Astrocyte of the hippocampus (primary cell): ENCODE measurements at places on chromosomes 7 and 10.
A peak's percentile ranks its signal among the peaks of the same experiment; 100 is the strongest.

GRCh38 chr7:632831-633210 is 93.7 kb upstream of the DNAAF5 start:
- DNase-seq = no peak

DNA sequence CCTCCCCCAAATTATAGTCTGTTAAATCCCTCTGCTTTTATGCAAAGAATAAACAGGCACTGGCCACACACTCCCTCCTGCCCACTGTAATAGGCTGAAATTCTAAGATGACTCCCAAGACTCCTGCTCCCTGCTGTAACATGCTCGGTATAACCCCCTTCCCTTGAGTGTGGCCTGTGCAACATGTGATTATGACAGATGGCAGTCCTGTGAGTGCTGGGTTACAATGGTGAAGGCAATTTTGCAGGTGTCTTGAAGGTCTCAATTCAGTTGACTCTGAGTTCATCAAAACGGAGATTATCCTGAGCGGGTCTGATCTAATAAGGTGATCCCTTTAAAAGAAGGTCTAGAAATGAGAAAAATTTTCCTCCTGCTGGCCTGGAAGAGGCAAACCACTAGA is 55.9 kb downstream of the CREB3L2 start:
- DNase-seq = no peak

DNA sequence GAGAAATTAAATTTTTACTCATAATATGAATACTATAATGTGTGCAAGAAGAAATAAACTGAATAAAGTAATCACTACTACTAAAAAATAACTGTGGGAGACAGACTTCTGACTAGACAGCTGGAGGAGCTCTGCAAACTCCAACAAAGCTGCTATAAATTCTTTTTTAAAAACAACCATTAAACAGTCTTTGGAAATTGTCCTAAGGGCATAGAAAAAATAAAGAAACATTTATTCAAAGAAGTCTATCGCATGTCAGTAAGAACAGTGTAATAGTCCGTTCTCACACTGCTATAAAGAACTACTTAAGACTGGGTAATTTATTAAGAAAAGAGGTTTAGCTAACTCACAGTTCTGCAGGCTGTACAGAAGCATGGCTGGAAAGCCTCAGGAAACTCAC is 56.0 kb downstream of the ZPBP start:
- no peak for DNase-seq

DNA sequence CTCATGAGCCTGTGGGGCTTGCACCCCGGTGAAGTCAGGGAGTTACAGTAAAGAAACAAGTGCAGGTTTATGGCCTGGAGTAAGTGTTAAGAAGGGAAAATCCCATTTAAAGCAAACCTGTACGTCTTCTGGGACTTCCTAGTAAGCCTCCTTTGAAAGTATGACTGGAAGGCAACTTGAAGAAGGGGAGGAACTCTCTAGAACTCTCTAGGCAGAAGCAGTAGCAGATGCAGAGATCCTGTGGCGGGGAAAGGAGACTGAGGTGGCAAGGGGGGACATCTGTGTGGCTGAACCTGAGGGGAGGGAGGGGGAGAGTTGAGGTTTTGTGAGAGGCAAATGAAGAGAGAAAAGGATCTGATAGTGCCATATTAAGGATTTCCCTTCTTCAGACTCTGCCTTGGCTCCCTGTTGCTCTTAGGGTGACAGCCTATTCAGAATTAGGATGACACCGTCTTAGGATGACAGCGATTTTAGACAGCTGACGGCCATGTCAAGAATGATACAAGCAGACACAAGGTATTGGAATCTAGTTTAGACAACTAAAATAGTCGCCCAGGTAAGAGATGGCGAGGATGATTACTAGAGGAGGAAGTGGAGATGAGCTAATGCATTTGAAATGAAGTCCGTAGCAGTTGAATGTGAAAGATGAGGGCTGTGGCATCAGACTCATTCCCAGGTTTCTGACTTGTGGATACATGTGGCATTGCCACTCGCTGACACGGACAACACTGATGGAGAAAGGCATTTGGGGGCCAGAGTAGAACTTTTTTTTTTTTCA is 29.0 kb downstream of the CUL1 start:
- no peak for DNase-seq

DNA sequence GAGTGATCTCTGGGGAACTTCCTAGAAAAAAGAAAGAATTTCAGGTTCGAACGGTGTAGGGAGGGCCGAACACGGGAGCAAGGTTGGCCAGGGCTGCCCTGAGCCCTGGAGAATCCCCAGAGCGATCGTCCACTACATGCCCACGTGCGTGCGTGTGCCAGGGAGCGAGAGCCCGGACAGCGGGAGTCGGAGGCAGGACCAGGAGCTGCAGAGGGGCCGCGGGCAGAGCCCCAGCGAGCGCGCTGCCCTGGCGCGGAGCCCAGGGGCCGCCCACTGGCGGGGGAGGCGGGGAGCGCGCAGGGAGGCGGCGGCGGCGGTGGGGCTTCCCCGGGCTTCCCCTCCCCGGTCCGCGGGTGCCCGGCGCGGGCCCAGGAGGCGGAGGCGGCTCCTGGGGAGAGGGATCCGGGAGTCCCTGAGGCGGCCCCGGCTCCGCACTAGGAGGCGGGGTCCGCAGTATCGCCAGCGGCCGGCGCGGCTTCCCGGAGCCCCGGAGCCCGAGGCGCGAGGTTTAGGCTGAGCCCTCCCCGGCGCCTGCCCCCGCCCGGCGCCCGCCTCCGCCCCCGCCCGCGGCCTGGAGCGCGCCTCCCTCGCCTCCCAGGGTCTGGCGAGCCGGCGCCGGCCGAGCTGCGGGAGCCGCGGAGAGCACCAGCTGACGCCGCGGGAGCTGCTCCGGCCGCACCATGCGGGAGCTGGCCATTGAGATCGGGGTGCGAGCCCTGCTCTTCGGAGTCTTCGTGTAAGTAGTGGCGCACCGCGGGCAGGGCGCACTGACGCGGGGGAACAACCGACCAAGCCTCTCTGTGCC is at the start of gene PLPP4:
PLPP4 (plus strand) TSS at position 602 of the 805 bp plus-strand sequence; CDS start at position 681, 79 bp downstream.
- DNase-seq = peak; percentile 91

DNA sequence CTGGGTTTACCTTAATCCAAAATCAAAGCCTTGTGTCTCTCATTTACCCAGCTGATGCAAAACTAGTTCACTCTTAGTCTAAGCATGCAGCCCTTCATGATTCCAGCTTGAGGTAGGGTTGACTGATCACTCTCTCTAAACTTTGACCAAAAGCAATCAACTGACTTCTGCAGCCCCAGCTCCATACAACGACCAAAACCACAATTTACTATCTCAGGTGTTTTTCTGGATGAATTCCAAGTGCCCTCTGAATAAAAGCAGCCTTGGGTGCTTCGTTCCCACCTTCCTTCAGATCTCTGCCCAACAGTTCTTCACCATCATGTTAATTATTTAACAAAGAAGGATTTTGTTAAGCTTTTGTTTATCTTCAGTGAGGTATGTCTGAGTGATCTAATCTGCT is 62.6 kb downstream of the CCDC6 start:
- DNase-seq = no peak

GRCh38 chr7:26087321-26088091 is 64.5 kb upstream of the NFE2L3 start:
- DNase-seq = no peak

DNA sequence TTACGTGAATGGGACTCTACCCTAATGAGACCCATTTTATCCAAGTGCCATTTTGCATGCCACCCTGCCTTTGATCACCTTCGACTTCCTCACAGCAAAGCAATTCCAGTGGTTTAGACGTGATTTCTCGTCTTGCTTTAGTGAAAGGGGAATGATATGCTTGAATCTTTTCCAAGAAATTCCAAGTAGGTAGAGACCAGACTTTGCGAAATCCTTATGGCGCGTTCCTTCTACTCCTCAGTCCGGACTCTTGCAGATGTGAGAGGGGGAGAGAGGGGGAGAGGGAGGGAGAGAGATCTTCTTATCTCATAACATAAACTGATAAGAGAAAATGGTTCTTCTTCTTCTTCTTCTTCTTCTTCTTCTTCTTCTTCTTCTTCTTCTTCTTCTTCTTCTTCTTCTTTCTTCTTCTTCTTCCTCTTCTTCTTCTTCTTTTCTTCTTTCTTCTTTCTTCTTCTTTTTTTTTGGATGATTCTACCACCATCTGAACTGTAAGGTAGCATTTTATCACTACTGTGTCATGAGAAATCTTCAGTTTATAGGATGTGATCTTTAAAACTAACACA is 883 bp downstream of the SPAG6 start:
- no peak for DNase-seq

DNA sequence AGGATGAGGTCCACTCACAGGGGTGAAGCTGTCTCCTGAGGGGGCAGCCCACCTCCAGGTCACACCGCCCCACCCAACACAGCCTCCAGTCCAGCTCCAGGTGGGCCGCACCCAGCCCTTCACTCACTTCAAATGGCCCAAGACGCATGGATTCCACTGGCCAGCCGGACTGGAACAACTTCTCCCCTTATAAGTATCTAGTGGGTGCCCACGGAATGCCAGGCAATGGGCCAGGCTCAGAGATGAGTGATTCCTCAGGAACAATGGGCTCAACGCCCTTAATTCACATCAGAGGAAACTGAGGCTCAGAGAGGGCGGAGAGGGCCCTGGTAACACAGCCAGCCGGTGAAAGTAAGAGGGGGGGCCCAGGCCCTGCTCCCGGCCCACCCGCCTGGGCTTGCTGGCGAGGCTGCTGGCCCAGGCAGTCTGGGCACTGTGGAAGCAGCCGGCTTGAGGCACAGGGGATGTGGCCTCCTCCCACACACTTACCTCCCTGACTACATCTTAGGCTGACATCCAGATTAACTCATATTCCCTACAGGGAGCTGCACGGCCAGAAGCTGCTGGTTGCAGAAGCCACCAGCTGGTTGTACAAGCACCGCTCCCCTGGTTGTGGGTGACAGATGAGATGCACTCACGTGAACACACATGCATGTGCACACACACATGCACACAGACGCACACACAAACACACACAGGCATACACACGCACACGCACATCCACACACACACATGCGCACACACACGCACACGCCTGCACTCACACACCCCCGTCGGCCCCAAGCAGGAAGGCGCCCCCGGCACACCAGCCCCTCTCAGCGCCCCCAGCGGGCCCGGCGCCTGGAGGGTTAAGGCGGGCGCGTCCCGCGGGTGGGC is 1.0 kb upstream of the FAM20C start:
- peak; percentile 89 for DNase-seq

DNA sequence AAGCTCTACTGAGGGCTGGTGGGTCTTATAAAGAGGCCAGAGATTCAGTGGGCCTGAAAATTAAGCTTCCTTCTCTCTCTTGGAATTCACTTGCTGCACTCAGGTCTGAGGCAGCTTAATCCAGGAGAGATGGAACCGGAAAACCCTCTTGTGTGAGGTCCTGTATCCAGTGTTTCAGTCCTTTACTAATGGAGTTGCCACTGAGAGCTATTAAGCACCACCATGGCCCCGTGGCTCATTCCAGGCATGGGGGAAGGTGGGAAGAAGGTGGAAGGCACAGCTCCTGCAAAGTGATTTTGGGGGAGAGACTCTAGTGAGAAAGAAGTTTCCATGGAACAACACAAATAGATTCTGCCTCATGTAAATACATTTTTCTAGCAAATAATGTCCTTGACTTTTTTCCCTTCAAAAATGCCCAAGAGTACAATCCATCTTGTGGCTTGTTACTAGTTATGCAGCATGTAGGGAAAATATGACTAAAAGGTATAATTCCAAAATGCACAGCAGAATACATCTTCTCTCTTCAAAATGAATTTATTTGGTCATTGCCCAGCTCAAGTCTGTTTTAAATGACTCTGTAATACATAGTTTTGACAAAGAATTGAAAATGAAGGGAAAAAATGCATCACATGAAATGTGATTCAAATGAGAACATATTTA is 46.7 kb upstream of the FOXI2 start:
- DNase-seq = no peak

- DNase-seq = no peak
These were observed 1.2 kb upstream of the PGAM2 start for GRCh38 chr7:44066494-44067063.

DNA sequence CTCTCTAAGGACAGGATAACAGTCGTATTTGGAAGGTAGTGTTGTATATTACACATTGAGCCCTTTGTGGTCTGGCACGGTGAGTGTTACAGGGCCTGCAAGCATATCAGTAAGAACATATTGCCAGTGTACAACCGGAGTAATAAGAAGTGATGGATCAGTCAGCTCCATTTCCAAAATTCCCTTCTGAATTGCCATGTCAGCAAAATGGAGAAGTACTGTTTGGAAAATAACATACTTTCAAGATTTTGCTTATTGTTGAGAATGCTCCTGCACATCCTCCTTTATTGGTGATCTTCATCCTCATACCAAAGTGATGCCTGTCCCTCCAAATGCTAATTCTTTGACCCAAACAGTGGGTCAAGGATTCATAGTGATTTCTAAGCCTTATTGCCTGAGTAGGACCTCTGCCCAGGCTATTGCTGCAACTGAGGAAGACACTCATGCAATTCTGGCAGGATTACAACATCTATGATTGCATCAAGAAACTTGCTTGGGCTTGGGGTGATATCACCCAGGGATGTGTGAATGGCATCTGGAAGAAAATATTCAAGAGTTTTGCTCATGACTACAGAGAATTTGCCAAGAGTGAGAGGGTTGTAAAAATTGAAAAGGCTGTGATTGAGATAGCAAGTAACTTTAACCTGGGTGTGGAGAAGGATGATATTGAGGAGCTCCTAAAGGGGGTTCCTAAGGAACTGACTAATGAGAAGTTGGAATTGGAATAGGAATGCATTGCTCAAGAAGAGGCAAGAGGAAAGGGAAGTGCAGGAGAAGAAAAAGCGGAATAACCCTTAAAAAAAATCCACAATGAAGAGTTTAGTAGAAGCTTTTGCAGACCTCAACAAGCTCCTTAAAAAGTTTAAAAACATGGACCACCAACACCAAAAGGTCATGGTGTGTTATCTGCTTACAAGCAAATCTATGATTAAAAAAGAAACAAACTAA is 452.2 kb upstream of the SORCS1 start:
- DNase-seq = no peak

DNA sequence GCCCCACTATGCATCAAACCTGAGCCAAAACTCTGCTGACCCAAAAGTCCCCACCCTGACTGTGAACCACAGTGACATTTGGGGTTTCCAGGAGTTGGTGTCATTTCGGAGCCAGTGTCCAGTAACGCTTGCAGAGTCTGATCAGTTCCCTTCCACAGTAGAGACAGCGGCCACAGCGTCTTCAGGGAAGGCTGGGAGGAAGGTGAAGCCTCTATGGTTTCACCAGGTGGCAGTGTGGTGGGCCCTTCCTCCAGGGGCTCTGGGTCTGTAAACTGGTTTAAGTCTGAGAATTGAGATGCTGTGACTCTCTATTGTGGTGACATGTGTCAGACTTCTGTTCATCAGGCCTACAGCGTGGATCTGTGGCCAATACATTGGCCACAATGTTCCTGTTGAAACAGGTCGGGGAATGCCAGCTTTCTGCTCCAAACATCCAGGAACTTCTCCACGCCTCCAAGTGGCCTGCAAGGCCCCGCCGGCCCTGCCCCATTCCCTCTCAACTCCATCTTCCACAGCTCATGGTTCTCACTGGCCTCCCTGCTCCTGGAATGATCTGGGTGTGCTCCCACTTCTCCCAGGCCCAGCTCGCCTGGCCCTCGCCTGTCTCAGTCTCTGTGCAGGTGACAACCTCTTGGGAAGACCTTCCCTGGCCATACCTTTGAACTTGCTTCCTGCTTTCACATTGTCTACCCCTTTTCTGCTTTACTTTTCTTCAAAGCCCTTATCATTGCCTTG is 124.5 kb upstream of the FAM20C start:
- peak; percentile 31 for DNase-seq
